ENCODE measurements at places on chromosomes 2 and 18.
A peak's percentile ranks its signal among the peaks of the same experiment; 100 is the strongest.

- no peak for DNase-seq
Measured at GRCh38 chr2:149365931-149366583, 35.7 kb downstream of the LYPD6 start.

- DNase-seq = no peak
Measured at GRCh38 chr18:39962546-39962945, 1992.5 kb upstream of the PIK3C3 start.

GRCh38 chr2:129229830-129230441, 749.5 kb upstream of the RAB6C start:
- DNase-seq = no peak

GRCh38 chr2:112061840-112062239, 6.8 kb downstream of the TMEM87B start:
- DNase-seq = no peak

GRCh38 chr2:203824603-203825002, 43.0 kb upstream of the CTLA4 start:
- DNase-seq = no peak

- no peak for DNase-seq
Measured at GRCh38 chr2:159677654-159678053, 34.7 kb upstream of the MARCHF7 start.

- DNase-seq = peak; percentile 78
Measured at GRCh38 chr2:195562570-195563566, 94.2 kb upstream of the SLC39A10 start.

DNA sequence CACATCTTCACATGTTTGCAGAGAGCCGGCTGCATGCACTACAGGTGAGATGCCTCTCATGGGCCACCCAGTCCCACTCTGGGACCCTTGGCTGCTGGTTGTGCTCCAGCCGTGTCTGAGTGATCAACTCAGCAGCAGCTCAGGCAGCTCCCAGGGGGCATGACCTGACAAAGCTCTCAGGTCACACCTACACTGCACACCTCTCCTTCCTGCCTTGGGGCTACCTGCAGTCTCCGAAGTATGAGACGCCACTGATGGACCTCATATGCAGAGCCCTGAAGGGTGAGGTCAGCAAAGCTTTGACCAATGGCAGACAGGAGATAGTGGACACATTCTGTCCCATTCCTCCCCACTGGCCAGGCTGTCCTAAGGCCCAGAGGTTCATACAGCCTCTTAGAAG, 51.4 kb downstream of the LBH start:
- no peak for DNase-seq

GRCh38 chr2:48674933-48675332, 57.3 kb downstream of the GTF2A1L start:
- no peak for DNase-seq

GRCh38 chr2:19607931-19608771, 249.7 kb upstream of the OSR1 start:
- no peak for DNase-seq

- DNase-seq = no peak
Measured at GRCh38 chr2:199975273-199975895, 20.0 kb downstream of the MAIP1 start.

GRCh38 chr2:45450634-45451033, 160.4 kb downstream of the SRBD1 start:
- DNase-seq = no peak

- no peak for DNase-seq
Measured at GRCh38 chr2:207239754-207240494, 74.2 kb upstream of the KLF7 start.

GRCh38 chr2:176643646-176644045, 374.4 kb downstream of the MTX2 start:
- no peak for DNase-seq
